Type B pancreatic cell (in vitro differentiated cells): ENCODE measurements at places on chromosomes 11 and 22. TPM values are rescaled to one million over a fixed set of nuclear protein-coding genes. Genes with fewer than 3 reads are reported as not detected.

DNA sequence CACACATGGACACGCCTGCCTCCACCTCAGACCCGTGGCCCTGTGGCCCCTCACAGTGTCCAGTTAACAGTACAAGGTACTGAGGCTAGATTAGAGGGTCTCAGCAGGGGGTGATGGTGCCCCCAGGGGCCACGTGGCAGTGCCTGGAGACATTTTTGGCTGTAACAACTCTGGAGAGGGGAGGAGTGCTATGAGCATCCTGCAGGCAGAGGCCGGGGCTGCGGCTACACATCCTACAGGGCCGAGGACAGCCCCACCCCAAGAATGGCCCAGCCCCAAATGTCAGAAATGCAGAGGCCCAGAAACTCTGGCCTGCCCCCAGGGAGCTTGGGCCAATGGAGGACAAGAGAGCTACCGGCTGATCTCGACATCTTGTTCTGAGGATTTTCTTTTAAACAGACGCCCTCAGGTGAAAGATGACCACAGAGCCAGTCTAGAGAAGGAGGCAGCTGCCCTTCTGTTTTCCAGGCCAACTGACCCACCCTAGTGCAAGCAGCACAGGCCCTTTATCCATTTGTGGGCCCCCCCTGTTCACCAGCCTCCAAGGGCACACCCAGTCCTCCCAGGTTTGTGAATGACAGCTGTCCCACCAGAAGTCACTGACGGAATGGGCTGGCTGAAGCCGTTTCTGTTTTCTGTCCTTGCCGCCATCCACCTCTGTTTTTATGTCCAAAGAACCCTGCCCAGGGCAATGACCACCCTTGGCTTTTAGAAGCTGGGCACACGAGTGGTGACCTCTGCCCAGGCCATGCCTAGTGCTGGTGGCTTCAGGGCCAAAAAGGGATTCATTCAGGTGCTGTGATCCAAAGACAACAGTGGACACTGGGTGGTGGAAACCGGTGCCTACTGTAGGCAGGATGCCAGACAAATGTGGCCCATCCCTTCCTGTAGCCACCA is 85.2 kb upstream of the LINC01488 start:
- peaks cover 23% of the 10 kb centered on the region for H3K4me1 ChIP-seq
- H3K27ac ChIP-seq, result no peak overlapping the region
- H3K4me3 ChIP-seq, result no peak overlapping the region

DNA sequence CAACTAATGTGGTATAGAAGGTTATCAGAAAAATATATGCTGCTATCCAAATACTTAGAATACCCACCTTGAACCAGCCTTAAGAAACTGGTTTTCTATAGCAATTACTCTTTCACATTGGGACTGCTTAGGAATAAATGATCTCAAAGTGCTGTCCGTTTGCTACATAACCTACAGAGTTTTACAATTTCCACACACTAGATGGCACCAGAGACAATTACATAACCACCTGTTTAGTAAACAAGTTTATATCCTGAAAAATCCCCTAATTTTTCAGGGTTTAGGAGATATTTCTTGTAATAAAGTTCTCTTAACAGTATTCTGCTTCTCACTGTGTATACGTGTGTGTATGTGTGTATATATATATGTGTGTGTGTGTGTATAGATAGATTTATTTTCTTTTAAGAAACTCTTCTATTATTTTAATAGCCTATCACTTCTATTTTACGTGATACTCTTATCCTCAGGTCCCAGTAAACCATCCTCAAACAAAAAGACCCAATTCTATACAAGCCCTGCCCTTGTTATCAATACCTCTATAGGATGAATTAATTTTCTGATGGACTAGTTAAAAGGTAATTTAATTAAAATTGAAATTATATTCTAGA is 6.7 kb upstream of the OR5I1 start:
- no peak overlapping the region for H3K4me3 ChIP-seq
- H3K36me3 ChIP-seq, result no peaks in the 10 kb centered on the region
- no peak overlapping the region for H3K27ac ChIP-seq
- no peaks in the 10 kb centered on the region for H3K27me3 ChIP-seq
- no peak for DNase-seq

DNA sequence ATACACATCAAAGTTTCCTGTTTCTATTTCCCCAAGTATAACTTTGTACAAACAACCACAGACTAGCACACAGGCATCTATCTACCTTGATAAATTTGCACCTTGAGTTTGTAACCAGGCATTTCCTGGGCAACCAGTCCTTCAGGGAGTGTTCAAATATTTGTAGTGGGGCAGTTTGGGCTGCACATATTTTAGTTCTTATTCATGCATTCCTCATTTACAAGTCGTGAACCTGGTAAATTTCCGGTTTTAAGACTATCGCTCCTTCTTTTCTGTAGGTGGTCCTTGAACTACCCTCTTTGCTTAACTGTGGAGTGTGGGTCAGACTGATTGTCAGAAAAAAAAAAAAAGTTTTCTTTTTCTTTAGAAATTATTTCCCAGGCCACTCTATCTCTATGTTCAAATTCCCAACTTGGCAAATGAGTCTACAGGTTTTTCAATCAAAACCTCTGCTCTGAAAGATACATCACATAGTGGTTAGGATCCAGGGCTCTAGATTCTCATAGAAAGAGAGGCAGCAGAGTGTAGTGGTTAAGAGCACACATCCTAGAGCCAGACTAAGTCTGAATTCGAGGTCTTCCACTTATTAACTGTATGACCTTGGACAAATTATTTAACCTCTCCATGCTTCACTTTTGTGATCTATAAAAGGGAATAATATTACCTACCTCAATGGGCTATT is 201.5 kb downstream of the SOX6 start:
- H3K27me3 ChIP-seq, result no peaks in the 10 kb centered on the region
- H3K36me3 ChIP-seq, result no peaks in the 10 kb centered on the region
- H3K27ac ChIP-seq, result peak overlapping the region; percentile 92
- DNase-seq, result no peak

- H3K27ac ChIP-seq, result no peak overlapping the region
- H3K4me1 ChIP-seq, result no peaks in the 10 kb centered on the region
- peaks cover 30% of the 10 kb centered on the region for H3K27me3 ChIP-seq
- no peaks in the 10 kb centered on the region for H3K36me3 ChIP-seq
- H3K4me3 ChIP-seq, result no peak overlapping the region
- no peak for DNase-seq
Measured at GRCh38 chr11:15625691-15626090, 511.0 kb downstream of the INSC start.

DNA sequence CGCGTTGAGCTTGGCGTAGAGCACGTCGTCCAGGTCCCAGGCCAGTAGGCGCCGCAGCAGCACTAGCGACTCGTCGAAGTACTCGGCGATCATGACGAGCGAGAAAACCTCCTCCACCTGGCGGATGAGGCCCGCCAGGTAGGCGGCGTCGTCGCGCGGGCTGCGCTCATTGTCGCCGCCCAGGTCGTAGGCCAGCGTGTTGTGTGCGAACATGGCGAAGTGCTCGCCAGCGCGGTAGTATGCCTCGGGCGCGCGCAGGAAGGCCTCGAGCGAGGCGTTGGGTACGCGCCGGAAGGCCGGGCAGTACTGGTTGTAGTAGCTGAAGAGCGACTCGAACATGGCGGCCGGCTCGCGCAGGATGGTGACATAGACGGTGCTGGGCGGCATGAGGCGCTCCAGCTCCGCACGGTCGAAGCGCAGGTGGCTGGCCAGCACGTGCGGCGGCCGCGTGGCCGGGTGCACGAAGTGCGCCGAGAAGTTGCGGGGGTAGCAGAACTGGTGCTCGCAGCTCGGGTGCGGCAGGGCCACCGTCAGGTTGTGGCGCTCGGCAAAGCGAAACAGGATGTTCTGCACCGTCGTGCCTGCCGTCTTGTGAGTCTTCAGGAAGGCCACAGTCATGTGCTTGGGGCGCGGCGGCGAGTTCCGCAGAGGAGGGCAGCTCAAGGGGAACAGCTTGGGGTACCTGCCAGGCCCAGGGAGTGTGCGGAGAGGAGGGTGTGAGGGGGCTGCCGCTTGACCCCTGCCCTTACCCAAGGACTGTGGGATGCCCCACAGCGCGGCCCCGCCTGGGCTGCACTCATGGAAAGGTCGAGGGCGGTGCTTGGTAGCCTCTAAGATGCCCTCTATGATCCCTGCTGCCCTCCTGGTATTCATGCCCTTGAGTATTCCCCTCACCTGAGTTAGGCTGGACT is 5.7 kb downstream of the GAL3ST3 start:
- DNase-seq, result no peak
- H3K36me3 ChIP-seq, result no peaks in the 10 kb centered on the region
- peaks cover 3% of the 10 kb centered on the region for H3K27me3 ChIP-seq
- peaks cover 4% of the 10 kb centered on the region for H3K4me1 ChIP-seq
- H3K27ac ChIP-seq, result no peak overlapping the region
- no peak overlapping the region for H3K4me3 ChIP-seq

SLC16A8 gene
- total RNA-seq, result not detected in 2 replicates
